Foreskin fibroblast (primary cell): ENCODE measurements at places on chromosomes 13 and 19.

- DNase-seq = peak; percentile 4
Observed at GRCh38 chr13:35179494-35179893, 237.4 kb downstream of the NBEA start.

- DNase-seq = peak; percentile 69
Observed at GRCh38 chr19:18029617-18030338, 21.8 kb downstream of the ARRDC2 start.

DNA sequence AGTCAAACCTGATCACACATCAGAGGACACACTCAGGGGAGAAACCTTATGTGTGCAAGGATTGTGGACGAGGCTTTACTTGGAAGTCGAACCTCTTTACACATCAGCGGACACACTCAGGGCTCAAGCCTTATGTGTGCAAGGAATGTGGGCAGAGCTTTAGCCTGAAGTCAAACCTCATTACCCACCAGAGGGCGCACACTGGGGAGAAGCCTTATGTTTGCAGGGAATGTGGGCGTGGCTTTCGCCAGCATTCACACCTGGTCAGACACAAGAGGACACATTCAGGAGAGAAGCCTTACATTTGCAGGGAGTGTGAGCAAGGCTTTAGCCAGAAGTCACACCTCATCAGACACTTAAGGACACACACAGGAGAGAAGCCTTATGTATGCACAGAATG is 8.2 kb upstream of the ZNF527 start:
- no peak for DNase-seq

DNA sequence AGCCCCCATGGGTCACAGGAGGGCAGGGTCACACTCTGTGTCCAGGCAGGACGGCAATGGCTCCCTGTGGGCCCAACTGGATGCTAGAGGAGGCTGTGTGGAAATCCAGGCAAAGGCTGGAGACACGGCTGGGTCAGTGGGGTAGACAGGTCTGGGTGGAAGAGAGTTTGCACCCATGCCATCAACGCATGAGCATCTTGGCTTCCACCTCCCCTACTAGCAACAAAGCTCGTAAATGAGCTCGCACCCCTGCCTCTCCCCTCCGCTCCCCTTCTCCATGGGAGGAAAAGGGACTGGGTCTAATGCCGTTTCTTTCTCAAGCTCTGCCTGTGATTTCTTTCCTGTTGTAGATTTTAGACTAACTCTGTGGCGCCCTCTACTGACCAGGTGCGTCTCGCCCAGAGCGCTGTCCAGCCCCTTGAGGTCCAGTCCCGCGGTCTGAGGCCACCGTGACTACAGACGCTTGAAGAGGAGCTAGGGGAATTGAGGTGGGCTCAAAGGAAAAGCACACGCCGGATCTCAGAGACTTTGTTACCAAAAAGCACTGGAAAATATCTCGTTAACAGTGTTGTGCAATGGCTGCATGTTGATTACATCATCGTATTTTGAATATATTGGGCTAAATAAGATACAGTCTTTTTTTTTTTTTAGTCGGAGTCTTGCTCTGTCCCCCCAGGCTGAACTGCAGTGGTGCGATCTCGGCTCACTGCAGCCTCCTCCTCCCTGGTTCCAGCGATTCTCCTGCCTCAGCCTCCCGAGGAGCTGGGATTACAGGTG is 50.7 kb upstream of the USP29 start:
- DNase-seq = no peak

DNA sequence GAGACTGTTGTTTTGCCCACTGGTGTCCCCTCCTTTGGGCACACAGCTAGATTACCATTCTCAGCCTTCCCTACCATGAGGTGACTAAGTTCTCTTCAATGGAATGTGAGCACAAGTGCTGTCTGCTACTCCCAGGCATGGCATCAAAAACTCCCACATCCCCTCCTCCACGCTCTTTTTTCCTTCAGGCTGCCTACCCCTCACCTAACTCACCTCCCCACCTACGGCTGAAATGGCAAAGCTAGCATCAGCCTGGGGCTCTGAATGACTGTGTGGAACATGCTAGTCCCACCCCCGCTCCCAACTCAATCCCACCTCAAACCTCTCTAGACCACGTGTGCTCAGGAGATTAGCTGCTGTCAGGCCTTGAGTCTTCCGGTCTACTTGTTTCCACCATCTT is 512.2 kb downstream of the DIAPH3 start:
- no peak for DNase-seq
